ENCODE measurements at places on chromosomes 4 and X.

DNA sequence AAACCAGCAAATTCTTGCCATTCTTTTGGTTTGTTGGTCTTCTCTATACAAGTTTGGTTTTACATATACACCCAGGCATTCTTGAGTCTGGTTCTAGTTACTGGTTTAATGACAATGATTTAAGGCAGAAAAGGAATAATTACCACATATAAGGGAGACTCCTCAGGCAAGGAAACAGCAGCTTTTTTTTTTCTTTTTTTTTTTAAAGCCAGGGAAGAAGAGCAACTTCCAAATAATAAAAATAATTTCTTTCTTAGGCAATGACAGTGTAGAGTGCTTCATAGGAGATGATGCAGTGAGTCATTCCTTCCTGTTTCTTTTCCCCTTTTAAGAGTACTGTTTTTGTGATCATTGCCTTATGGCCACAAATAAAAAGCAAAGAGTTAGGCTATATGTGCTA lies 289.7 kb downstream of the DKK2 start:
- peaks cover 12% of the 10 kb centered on the region for H3K4me1 ChIP-seq
- no peak overlapping the region for H3K27ac ChIP-seq
- H3K4me3 ChIP-seq = no peak overlapping the region
- peaks cover 39% of the 10 kb centered on the region for H3K27me3 ChIP-seq
- no peak for DNase-seq

DNA sequence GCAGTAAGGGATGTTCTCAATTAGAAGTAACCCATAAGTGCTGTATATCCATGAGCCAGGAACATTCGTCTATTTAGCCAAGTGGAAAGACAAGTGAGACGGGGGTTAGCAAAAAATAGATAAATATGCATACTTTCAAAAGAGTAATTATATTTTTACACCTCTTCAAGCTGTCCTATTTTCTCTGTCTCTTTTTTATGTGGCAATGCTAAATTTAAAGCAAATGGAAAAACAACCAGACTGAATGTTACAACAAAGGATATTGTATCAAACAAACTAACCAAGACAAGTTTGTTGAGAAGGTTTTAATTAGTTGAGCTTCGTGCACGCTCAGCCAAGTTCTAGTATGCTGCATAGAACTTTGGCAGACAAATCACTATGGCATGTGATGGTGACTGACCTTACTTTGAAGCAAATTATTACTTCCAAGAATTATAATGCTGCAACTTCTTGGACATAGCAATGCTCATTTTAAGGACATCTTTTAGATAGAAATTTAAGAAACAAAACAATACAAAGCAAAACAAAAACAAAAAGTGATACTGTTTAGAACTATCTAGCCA lies 61.4 kb upstream of the TMEM150C start:
- no peaks in the 10 kb centered on the region for H3K27me3 ChIP-seq
- H3K27ac ChIP-seq = no peak overlapping the region
- H3K4me1 ChIP-seq = peaks cover 4% of the 10 kb centered on the region
- H3K4me3 ChIP-seq = no peak overlapping the region
- no peaks in the 10 kb centered on the region for H3K36me3 ChIP-seq

- DNase-seq = no peak
- no peak overlapping the region for H3K4me3 ChIP-seq
- no peaks in the 10 kb centered on the region for H3K36me3 ChIP-seq
- no peaks in the 10 kb centered on the region for H3K27me3 ChIP-seq
These were observed 177.9 kb upstream of the NEIL3 start for GRCh38 chr4:177131736-177132135.

GRCh38 chr4:119659576-119659975 lies 31.0 kb upstream of the PDE5A start:
- H3K36me3 ChIP-seq = no peaks in the 10 kb centered on the region
- H3K4me1 ChIP-seq = peaks cover 22% of the 10 kb centered on the region
- no peak overlapping the region for H3K4me3 ChIP-seq
- no peaks in the 10 kb centered on the region for H3K27me3 ChIP-seq
- peak overlapping the region; percentile 29 for H3K27ac ChIP-seq

GRCh38 chr4:7861440-7861881 lies 78.2 kb downstream of the AFAP1 start:
- DNase-seq = no peak

DNA sequence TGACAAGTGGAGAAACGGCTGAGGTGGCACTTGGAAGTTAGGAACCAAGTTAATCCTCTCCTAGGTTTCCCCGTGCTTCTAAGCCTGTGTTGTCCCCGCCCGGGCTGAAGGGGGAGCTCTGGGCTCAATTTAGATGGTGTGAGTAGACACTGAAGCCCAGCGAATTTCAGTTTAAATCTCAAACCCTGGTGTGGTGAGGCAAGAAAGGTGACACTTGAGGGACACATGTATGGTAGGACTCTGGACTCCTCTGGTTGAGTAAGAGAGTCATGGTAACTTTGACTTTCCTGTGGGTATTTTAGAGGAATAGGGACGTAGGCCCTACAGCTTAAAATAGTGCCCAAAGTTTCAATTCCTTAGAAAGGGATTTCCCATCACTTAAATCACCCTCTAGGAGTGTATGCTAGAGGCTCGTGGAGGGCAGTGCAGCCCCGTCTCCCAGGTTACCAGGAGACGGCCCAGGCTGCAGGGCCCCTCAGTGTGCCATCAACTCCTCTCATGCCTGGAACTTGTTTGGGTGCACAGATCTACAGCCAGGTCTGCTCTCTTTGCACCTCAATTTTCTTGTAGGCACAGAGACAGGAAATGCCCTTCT lies 24.0 kb downstream of the HAND2 start:
- H3K27ac ChIP-seq = no peak overlapping the region
- H3K4me3 ChIP-seq = no peak overlapping the region
- H3K27me3 ChIP-seq = peaks cover 80% of the 10 kb centered on the region
- H3K36me3 ChIP-seq = no peaks in the 10 kb centered on the region
- peak; percentile 80 for DNase-seq

DNA sequence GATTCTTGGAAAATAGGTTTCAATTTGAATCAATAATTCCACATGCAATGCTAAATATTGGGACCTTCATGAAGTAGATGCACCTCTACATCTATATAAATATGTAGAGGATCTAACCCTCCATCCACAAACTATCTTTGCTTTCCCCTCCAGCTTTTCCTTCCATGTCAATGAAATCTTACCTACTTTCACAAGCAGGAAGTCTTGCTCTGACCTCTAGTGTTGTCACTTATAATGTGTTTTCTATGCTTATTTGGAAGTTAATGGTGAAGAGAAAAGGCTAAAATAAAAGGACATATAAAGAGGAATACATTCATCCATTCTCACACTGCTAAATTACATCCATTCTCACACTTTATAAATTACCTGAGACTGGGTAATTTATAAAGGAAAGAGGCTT lies 472.7 kb upstream of the DIAPH2 start:
- no peaks in the 10 kb centered on the region for H3K36me3 ChIP-seq
- H3K27ac ChIP-seq = no peak overlapping the region
- H3K27me3 ChIP-seq = no peaks in the 10 kb centered on the region
- H3K4me3 ChIP-seq = no peak overlapping the region
- no peak for DNase-seq
- no peaks in the 10 kb centered on the region for H3K4me1 ChIP-seq

- no peaks in the 10 kb centered on the region for H3K4me1 ChIP-seq
- H3K4me3 ChIP-seq = no peak overlapping the region
- DNase-seq = no peak
These were observed 931.2 kb downstream of the CCSER1 start for GRCh38 chr4:91058345-91058744.

DNA sequence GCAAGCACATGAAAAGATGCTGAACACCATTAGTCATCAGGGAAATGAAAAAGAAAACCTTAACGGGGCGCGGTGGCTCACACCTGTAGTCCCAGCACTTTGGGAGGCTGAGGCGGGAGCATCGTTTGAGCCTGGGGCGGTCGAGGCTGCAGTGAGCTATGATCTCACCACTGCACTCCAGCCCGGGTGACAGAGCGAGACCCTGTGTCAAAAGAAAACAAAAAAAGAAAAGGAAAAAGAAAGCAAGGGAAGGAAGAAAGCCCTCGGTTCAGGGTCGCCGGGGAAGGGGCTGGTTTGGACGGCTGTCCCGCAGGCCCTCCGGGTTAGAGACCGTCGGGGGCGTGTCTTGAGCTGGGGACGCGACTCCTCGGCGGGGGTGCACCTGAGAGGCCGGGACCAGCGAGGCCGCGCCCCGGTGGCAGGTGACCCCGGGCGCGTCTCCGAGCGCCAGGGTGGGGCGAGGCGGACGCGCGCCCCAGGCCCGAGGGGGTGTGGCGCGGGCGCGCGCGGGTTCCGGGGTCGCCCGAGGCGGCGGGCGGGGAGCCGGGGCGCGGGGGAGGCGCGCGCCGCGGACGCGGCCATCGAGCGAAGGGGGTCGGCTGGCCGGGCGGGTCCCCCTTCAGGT lies 478 bp upstream of the PLXNA3 start:
- DNase-seq = no peak
- no peaks in the 10 kb centered on the region for H3K27me3 ChIP-seq
- H3K4me3 ChIP-seq = peak overlapping the region; percentile 90
- H3K36me3 ChIP-seq = peaks cover 9% of the 10 kb centered on the region
- peak overlapping the region; percentile 93 for H3K27ac ChIP-seq

- H3K4me1 ChIP-seq = peaks cover 17% of the 10 kb centered on the region
- H3K36me3 ChIP-seq = peaks cover 45% of the 10 kb centered on the region
- no peak overlapping the region for H3K4me3 ChIP-seq
- no peak for DNase-seq
These were observed 21.4 kb downstream of the SCARB2 start for GRCh38 chr4:76192236-76192635.

GRCh38 chr4:33425936-33426335 lies 2705.8 kb downstream of the PCDH7 start:
- no peak overlapping the region for H3K4me3 ChIP-seq
- peaks cover 6% of the 10 kb centered on the region for H3K4me1 ChIP-seq
- DNase-seq = no peak
- H3K36me3 ChIP-seq = no peaks in the 10 kb centered on the region
- H3K27ac ChIP-seq = no peak overlapping the region
- no peaks in the 10 kb centered on the region for H3K27me3 ChIP-seq

GRCh38 chrX:38332505-38332904 lies 5.2 kb upstream of the RPGR start:
- peaks cover 7% of the 10 kb centered on the region for H3K27me3 ChIP-seq
- H3K4me1 ChIP-seq = peaks cover 2% of the 10 kb centered on the region
- no peaks in the 10 kb centered on the region for H3K36me3 ChIP-seq
- DNase-seq = no peak
- H3K4me3 ChIP-seq = no peak overlapping the region

Measured in osteocyte (in vitro differentiated cells).